Activated CD4-positive, alpha-beta T cell treated with anti-CD3 and anti-CD28 coated beads for 4 hours (primary cell): ENCODE measurements at places on chromosomes 4 and X.
A peak's percentile ranks its signal among the peaks of the same experiment; 100 is the strongest.

DNA sequence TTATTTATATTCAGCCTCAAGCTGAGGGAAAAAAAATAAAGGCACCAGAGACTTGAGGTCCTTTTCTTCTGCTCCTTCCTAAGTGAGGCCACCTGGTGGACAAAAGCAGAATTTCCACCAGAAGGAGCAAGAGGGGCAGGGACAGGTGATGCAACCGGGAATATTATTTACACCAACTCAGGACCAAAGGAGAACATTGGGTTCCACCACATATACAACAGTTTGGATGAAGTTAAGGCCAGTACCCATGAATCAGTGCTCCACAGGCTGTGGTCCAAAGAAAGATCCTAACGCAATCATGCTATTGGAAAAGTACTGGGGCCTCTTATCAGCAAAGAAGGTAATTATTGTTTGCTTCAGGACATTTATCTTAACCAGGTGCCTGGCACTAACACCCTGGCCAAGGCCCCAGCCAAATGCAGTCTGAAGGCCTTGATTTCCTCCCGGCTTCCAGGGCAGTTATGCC is 57.4 kb downstream of the TSC22D3 start:
- DNase-seq, result peak; percentile 54

DNA sequence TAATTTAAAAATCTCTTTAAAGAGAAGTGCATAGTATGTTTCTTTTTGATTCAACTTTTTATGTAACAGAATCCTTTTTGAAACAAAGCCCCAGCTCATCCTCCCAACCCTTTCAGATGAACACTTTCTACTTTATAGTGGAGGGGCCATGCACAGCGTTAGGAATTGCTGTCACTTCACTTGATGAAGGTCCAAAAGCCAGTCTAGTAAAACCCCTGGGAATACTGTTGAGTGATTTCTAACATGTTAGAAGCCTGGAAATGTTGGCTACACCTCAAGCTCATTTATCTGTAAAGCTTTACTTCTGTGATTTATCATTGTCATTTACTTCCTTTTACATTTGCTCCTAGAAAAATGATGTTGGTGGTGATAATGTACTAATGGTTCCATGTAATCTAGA is 1608.9 kb upstream of the TENM3 start:
- DNase-seq, result no peak

DNA sequence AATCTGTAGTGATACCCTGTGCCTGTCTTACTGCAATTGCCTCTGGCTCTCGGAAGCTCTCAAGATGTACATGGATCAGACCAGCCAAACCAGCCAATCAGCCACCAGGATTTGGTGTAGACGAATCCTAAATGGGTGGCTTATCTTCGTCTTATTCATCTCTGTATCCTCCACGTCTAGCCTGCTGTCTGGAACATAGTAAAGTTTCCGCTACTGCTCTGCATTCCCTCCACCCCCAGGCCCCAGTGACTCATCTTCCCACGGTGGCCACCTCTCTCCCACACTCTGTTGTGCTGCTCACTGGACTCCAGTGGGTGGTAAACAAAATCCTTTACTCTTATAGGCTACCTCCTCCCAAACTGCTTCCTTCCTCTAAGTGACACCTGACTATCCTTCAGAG is 37.8 kb downstream of the SEPTIN6 start:
- DNase-seq, result peak; percentile 70

- no peak for DNase-seq
Observed at GRCh38 chrX:39984191-39984956, 113.4 kb downstream of the BCOR start.

- DNase-seq, result no peak
Observed at GRCh38 chrX:34586346-34586911, 70.7 kb downstream of the TMEM47 start.

DNA sequence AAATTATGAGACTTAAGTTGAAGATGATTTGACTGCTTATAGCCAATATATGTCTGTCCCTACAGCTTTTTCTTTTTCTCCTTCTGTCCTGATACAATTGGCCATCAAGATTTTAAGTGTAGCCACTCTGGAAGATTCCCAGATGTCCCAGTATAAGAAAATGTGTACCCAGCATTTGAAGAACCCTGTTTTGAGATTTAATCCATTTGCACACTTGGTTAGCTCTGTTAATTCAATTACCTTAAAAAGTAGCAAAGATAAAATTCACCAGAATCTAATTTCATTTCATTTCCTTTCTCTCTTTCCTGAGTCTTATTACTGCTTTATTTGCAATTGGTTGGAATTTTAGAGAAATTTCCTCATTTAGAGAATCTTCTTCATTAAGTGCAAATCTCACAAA is 81.4 kb downstream of the DDIT4L start:
- no peak for DNase-seq

GRCh38 chr4:52572936-52573485 is 86.1 kb downstream of the USP46 start:
- no peak for DNase-seq

GRCh38 chr4:119898211-119898610 is 168.4 kb downstream of the MAD2L1 start:
- DNase-seq, result no peak

GRCh38 chr4:102352781-102353180 is 7.5 kb upstream of the SLC39A8 start:
- DNase-seq, result no peak

GRCh38 chrX:134542485-134542884 is 82.5 kb downstream of the HPRT1 start:
- no peak for DNase-seq

DNA sequence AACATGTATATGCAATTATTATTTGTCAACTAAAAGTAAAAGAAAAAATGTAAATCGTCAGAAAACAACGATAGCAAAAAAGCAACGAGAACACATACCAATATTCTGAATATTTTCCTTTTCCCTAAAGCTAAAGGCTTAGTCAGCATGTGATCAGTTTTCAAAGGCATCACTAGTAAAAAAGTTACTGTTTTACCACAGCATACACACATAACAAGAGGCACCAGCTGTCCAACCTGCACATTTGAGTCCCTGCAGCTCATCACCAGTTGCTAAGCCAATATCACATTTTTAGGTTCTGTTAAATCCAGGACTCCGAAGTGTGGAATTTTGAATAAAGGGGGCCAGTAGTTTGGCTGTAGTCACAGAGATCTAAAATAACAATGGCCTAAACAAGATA is 203.8 kb downstream of the ADGRA3 start:
- no peak for DNase-seq

- DNase-seq, result no peak
Observed at GRCh38 chr4:4456351-4456750, 69.4 kb downstream of the NSG1 start.

- DNase-seq, result no peak
Observed at GRCh38 chr4:528835-529234, 29.8 kb downstream of the PIGG start.
